ENCODE measurements at places on chromosomes 2 and 18. TPM values are rescaled to one million over a fixed set of nuclear protein-coding genes. Genes with fewer than 3 reads are reported as not detected.

GRCh38 chr2:42249284-42249683, 80.1 kb downstream of the EML4 start:
- DNase-seq, result no peak

DNA sequence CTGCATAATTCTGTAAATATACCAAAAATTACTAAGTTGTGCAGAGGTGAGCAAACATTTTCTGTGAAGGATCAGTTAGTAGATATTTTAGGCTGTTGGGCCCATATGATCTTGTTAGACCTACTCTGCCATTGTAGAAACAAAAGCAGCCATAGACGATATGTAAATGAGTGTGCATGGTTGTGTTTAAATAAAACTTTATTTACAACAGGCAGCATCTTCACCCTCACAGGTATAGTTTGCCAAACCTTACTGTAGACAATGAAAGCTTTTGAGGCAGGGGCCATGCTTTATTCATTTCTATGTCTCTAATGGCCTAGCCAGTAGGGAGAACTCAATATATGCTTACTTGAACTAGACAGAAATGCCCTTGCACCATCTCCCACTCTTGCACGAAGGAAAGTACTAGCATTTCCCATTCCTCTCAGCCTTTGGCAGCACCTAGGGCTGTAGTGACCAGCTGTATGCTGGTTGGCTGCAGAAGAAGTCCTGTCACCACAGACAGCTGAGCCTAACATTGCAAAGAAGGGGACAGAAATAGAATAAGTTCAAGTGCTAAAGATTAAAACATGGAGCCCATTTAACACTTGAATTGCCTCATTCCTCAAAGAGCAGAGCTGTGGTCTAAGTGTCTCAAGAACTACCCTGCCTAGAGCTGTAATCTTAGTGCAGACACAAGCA, 305.1 kb upstream of the MGAT5 start:
- DNase-seq, result no peak

GRCh38 chr2:120658042-120658769, 77.5 kb upstream of the GLI2 start:
- no peak for DNase-seq

- DNase-seq, result no peak
Observed at GRCh38 chr2:230751062-230751461, 38.4 kb downstream of the CAB39 start.

DNA sequence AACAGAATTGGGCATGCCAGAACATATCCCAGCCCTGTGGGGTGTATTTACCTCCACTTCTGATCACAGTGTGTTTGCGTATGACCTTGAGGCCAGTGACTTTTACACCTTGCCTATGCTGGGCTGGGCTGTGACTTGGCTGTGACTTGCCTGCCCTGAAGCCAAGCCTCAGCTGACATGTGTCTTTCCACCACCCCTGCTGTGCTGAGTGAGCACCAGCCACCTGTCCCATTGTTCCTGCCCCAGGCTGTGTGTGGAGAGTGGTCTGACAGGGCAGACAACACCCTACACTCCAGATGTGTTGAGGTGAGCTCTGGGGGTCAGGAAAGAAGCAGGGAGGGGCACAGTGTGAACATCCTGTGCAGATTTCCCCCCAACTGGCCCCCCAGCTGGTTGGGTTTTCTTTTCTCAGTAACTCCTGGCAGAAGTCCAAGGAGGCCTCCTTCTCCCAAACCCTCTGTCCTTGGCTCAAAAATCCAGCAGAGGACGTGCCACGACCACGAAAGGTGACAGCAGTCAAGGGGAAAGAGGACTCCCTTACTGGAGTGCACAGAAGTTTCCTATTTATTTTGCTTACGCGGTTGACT, 5.1 kb upstream of the STEAP3 start:
- DNase-seq, result no peak

DNA sequence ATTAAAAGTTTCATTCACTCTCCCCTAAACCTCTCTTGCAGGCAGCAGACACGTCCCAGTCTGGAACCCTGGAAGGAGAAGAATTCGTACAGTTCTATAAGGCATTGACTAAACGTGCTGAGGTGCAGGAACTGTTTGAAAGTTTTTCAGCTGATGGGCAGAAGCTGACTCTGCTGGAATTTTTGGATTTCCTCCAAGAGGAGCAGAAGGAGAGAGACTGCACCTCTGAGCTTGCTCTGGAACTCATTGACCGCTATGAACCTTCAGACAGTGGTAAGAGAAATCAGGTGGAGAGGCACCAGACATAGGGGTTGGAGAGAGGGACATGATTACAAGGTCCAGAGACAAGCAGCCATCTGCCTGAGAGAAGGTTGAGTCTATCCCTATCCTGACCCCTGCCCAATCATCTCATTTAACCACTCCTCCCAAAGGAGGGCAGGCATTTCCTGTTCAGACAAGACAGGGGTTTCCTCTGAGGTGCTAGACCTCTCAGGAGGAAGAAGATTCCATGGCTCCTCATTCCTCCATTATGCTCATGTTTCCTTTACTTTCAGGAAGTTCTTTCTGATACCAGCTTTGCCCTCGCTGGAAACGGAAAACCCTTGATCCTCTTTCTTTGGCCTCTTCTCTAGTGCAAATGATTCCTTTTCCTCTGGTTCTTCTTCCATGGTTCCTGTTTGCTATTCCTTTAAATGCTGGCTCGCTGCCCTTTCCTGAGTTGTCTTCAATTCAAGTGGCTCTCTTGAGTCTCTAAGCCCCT, 15.1 kb downstream of the PLCD4 start:
- peak; percentile 18 for DNase-seq

- no peak for DNase-seq
Observed at GRCh38 chr18:58177004-58177717, 133.1 kb downstream of the NEDD4L start.

GRCh38 chr2:179604598-179604997, 256.8 kb downstream of the ZNF385B start:
- no peak for DNase-seq

GRCh38 chr2:152175012-152175367, 573 bp downstream of the STAM2 start:
- DNase-seq, result no peak

- DNase-seq, result no peak
Observed at GRCh38 chr18:13309031-13309747, 90.6 kb downstream of the LDLRAD4 start.

The DCDC2C gene
- not detected for total RNA-seq

The SAG gene
- total RNA-seq, result not detected

The ARHGAP25 gene
- 4.6 TPM for total RNA-seq

The PLEKHH2 gene
- 1.6 TPM for total RNA-seq

The IL36B gene
- not detected for total RNA-seq

The NTSR2 gene
- total RNA-seq, result not detected

The NT5C1B gene
- total RNA-seq, result not detected

Data from endothelial cell (in vitro differentiated cells).